ENCODE measurements at places on chromosomes 3 and 15.
A peak's percentile ranks its signal among the peaks of the same experiment; 100 is the strongest.

GRCh38 chr15:60840703-60841411 lies 361.9 kb upstream of the ICE2 start:
- peaks cover 61% of the 10 kb centered on the region for H3K4me1 ChIP-seq
- peak; percentile 77 for DNase-seq
- H3K27me3 ChIP-seq = peaks cover 68% of the 10 kb centered on the region
- peak overlapping the region; percentile 63 for H3K4me3 ChIP-seq

DNA sequence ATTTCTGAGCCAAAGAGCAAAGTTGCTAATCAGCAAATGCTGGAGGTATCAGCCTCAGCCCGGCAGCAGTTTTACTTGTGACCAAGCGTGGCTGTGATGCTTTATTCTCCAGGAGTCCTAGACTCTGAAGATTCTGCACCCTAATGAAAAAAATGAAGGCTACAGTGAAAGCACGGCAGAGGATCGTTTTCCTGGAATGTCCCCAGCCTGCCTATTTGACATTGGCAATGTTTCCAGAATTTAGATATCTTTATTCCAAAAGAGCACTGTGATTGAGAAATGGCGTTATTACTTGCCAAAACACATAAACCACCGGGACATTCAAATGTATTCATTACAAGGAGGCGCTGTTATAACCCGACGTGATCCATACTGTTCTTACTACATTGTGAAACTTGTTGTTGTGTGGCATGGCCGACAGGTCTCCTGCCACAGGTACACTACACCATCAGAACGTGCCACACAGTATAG lies 263.8 kb downstream of the SLCO3A1 start:
- no peaks in the 10 kb centered on the region for H3K27me3 ChIP-seq
- H3K4me3 ChIP-seq = no peak overlapping the region
- H3K36me3 ChIP-seq = peaks cover 20% of the 10 kb centered on the region
- DNase-seq = no peak
- peaks cover 10% of the 10 kb centered on the region for H3K4me1 ChIP-seq

- no peaks in the 10 kb centered on the region for H3K36me3 ChIP-seq
- DNase-seq = no peak
- no peaks in the 10 kb centered on the region for H3K4me1 ChIP-seq
These were observed 14.1 kb downstream of the KLF15 start for GRCh38 chr3:126342991-126343648.

DNA sequence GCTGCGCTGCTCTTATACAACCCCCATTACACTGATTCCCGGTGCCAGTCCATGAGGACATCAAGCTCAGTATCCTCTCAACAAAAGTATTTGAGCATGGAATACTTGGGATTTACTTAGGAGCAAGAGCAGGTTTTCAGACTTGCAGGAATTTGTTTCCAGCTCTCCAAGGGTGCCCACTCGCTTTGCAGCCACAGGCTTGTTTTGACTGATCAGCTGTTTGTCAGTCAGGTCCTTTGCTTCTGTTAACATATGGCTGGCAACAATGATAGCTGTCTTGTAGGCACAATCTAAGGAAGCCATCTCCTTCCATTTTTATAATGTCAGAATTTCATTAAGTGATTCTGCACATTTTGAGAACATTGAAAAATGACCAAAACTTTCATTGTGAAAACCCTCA lies 38.2 kb upstream of the MCF2L2 start:
- peaks cover 10% of the 10 kb centered on the region for H3K27me3 ChIP-seq
- no peak for DNase-seq
- H3K4me1 ChIP-seq = peaks cover 18% of the 10 kb centered on the region
- peaks cover 1% of the 10 kb centered on the region for H3K36me3 ChIP-seq

All from activated CD8-positive, alpha-beta memory T cell treated with anti-CD3 and anti-CD28 coated beads, Interleukin-2, amount 10 ng/mL, durations not matched to agents 7 days and 5 days (primary cell).